Left kidney (tissue), 8 donors: ENCODE measurements at places on chromosomes 12 and 14. TPM values are rescaled to one million over a fixed set of nuclear protein-coding genes. Genes with fewer than 3 reads are reported as not detected.

DNA sequence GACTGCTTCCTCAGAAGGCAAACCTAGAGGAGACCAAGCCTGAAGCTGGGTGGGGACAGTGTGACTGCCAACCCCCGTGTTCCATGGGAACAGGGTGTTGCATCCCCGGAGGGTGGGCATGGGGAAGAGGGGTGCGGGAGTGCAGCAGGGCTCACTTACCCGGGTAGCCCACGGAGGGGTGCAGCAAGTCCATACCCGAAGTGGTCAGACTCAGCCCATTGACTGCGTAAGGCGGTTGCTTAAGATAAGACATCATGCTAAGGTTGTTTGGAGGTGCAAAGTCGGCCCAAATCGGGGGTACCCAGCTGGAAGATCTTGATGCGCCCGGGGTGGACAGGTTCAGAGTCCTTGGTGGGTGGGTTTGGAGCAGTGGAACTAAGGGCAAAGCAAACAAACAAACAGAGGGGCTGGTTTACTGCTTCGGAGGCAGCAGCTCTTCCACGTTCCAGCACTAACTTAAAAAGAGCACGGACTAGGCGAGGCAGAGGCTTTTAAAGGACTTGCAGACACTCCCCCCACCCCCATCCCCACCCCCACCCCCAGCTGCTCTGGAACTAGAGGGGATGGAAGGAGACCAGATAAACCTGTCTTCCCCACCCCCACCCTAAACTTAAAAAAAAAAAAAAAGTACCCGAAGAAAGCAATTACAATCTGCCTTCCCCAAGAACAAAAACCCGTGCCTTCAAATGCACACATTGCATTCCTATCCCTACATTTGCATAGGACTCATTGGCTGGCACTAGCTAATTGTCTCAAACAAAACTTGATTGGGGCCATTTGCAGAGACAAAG lies 4.9 kb downstream of the OTX2 start:
- DNase-seq: no peak

- DNase-seq: no peak
Measured at GRCh38 chr12:108884116-108885012, 4.5 kb downstream of the DAO start.

DNA sequence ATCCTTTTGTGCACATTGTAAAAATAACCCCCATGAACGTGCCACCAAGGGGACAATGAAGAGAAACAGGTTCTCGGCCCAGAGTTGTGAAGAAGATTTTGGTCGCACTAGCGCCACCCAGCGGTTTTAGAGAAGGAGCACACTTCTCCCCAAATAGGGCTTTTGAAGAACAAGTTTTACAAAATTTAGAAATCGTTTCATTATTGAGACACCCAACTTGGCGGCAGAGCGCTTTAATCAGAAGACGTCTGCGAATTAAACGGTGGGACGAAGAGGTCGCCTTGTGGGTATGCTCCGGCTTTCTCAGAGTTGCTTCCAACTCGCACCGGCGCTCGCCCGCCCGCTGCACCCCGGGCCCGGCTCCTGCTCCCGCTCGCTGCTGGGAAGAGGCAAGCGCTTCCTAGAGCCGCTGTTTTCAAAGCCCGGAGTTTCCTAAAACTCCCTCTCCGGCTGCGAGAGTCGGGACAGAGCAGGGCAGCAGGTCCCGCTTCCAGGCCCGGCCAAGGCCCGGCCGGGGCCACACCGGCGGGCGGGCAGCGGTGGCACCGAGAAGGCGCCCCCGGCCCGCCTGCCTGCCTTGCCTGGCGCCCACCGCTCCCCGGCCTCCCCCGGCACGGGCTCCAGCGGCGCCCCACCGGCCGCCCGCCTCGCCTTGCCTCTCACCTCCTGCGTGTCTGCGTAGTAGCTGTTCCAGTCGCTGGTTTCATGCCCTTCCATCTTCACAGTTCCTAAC lies 645 bp downstream of the FOXA1 start:
- DNase-seq: peak; percentile 94

DNA sequence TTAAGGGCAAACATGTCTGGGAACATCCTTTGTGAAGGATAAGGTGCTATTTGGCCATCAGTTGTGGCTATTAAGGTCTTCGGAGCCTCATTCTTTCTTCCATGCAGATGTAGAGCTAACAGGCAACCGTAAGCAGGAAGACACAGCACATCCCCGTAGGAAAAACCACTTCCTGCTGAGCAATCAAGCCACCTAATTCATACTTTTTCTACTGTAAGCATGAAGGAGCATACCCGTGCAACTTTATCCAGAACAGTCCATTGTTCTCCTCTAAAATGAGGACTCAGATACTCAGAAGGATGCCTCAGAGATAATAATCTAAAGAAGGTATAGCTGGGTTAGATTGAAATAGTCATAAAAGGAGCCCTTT lies 232.0 kb downstream of the PPM1H start:
- DNase-seq: no peak

GRCh38 chr12:90100579-90100978 lies 391.9 kb upstream of the ATP2B1 start:
- no peak for DNase-seq

DNA sequence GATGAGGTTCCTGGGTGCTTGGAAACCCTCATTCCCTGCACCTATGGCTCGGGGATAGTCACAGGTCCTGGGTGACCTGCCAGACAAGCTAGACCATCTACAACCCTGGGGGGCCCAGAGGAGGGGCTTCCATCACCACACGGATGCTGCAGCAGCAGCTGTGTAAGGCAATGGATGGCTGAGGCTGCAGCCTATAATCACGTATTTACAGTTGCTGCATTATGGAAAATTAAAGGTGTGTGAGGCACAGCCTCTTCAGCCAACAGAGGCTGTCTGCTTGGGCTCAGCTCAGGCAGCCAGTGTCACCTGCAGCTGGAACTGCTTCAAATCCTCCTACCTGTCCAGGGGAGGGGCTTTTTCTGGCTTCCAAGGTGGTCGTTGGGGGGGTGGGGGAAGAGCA lies 268.1 kb downstream of the CACNA1C start:
- no peak for DNase-seq

DNA sequence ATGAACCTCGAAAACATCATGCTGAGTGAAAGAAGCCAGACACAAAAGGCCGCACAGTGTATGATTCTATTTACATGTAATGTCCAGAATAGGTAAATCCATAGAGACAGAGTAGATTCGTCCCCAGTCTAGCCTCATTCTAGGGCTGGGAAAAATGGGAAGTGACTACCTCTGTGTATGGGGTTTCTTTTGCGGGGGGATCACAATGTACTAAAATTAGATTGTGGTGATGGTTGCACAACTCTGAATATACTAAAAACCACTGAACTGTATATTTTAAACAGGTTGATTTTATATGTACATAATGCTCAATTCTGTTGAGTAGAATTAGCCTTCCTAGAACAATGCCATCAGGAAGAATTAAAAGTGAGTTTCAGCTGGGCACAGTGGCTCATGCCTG lies 6.3 kb upstream of the RILPL2 start:
- DNase-seq: no peak

DNA sequence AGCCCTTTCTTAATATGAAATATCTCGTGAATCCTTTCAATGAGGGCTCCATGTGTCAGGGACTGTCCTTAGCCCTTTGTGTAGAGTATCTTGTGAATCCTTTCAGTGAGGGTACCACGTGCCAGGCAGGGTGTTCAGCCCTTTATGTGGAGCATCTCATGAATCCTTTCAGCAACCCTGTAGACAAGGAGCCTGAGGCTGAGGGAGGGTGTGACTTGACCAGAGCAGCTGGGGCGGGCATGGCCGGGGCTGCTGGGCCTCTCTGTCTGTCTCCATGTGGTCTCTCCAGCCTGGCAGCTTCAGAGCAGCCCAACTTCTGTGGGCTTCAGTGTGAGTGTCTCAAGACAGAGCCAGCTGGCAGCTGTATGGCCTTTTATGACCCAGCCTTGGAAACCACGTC lies 140.2 kb downstream of the AACS start:
- DNase-seq: no peak

DNA sequence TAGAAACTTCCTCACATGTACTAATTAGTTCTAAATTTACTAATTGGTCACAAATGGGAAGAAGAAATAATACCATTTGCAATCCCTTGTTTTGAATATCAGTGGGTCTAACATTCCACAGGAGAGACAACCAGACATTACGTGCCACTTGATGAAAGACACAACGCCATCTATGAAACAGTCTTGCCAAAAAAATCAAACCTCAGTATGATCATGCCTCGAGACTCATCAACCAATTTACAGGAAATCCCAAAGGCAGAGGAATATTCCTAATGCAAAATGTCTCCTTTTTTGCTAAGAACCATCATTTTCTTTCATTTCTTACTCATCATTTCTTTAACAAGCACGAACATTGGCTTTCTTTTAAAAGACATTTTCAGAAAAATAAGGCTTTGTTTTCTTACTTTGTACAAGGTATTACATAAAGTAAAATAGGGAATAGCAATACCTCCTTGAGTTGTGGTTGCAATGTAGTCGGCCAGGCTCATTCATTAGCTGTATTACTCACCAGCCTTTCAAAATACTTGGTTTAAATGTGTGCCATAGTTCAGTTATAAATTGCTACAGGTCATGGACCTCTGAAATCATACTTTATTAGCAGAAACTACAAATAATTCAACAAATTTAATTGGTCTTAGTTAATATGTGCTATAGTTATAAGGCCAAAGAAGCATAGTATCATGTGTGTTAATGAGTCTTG lies 436.2 kb upstream of the FLRT2 start:
- no peak for DNase-seq

GRCh38 chr12:85951823-85952222 lies 77.7 kb downstream of the NTS start:
- no peak for DNase-seq

DNA sequence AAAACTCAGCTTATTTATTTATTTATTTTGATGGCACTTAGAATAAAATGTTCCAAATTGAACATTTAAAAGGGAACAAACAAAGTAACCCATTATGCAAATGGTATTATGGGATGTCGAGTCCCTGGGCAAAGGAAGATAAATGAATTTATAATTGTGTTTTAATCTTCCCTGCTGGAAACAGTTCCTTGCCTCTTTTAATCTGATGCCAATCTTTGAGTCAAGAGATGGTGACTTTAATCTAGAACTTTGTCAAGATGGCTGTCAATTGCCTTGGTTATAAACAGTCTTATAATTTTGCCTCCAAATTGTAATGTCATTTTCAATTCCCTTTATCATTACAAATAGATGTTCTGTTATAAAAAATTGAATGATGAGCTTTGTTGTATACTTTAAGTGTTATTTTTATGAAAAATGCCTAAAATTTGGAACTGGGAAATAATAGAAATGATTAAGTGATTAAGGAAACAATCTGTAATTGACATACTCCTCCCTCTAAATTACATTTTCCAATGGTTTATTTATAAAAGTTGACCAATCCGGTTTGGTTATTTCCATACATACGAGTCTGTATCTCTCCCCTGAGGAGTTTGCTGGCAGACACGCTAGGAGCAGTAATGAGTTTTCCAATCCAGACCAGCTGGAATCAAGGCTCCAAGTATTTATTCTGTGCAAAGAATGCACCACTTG lies 134.9 kb upstream of the FRMD6 start:
- DNase-seq: no peak

GRCh38 chr12:8681129-8681884 lies 16.5 kb upstream of the RIMKLB start:
- DNase-seq: no peak

GRCh38 chr14:78135450-78135891 lies 34.7 kb upstream of the NRXN3 start:
- DNase-seq: no peak

DNA sequence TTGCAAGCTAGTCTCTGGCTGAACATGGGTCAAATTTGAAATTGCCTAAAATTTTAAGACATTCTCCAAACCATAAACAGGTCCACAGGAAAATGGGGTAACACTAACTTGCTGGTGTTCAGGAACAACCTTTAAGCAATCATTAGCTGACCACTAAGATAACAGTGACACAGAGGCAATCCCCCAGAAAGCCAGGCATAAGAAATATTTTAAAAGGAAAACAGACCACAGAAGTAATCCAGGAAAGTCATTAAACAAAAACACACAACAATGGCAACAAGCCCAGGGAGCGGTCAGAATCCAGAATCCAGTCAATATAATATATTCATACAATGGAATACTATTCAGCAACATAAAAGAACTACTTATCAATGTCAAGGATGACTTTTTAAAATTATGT lies 59.1 kb downstream of the LRP6 start:
- DNase-seq: no peak

DNA sequence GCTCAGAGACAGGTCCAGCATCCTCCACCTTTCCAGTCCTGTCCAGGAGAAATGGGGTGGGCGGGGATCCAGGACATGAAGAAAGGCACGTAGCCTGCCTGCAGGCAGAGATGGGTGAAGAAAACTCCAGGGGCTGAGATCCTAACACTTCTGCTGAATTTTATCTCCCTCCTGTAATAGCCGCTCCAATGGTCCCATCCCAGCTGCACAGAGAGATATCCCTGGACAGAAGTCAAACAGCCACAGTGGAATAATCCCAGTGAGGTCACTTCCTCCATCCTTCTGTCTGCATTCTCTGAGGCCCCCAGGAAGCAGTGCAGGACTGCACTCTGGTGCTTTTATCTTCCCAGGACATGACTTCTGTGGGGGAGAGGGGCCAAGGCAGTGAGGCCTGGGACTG lies 26.3 kb downstream of the KRT18 start:
- DNase-seq: no peak

DNA sequence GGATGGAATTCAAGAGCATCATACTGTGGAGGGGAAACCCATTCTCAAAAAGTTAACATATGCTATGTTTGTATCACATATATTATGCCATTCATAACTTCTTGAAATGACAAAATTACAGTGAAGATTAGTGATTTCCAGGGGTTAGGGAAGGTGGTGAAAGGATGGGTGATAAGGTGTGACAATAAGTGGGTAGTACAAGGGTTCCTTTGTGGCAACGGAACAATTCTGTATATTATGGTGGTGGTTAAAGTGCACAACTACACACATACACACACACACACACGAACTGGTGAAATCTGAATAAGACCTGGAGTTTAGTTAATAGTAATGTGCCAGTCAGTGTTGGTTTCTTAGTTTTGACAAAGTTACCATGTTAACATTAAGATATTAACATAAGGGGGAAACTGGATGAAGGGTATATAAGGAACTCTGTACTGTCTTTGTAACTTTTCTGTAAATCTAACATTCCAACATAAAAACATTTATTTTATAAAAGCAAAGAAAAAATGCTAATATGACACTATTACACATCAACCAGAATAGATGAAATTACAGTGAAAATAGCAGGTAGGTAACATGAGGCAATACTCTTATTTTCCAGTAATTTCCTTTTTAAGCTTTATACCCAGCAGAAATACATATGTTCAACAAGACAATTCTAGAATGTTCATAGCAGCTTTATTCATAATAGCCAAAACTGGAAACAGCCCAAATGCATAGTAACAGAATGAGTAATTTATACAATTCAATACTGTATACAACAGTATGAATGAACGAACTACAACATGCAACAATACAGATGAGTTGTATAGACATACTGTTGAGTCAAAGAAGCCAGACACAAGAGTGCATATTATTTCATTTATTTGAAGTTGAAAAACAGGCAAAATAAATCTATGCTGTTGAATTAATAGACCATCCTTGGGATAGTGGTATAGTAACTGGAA lies 44.0 kb upstream of the OR5AU1 start:
- DNase-seq: no peak

Gene PLEKHG7
- polyA plus RNA-seq: 0.68 TPM

Gene OR6C2
- polyA plus RNA-seq: not detected

Gene ATP5MC2
- 483 TPM for polyA plus RNA-seq

Gene ANKRD33
- polyA plus RNA-seq: 0.17 TPM

Gene GPRC5D
- polyA plus RNA-seq: 1.1 TPM

Gene P3H3
- 29.9 TPM for polyA plus RNA-seq

Gene TAS2R31
- polyA plus RNA-seq: 2.2 TPM

Gene ENDOU
- polyA plus RNA-seq: 0.40 TPM

Gene GLT1D1
- polyA plus RNA-seq: 2.1 TPM

Gene FAM177A1
- 54.9 TPM for polyA plus RNA-seq

Gene SCNN1A
- 80.1 TPM for polyA plus RNA-seq
